Activated CD8-positive, alpha-beta memory T cell treated with anti-CD3 and anti-CD28 coated beads, Interleukin-2, amount 10 ng/mL, durations not matched to agents 7 days and 5 days (primary cell): ENCODE measurements at places on chromosomes 6 and 20. TPM values are rescaled to one million over a fixed set of nuclear protein-coding genes. Genes with fewer than 3 reads are reported as not detected.

Gene ZSCAN31
- total RNA-seq, result 1.7 TPM

DNA sequence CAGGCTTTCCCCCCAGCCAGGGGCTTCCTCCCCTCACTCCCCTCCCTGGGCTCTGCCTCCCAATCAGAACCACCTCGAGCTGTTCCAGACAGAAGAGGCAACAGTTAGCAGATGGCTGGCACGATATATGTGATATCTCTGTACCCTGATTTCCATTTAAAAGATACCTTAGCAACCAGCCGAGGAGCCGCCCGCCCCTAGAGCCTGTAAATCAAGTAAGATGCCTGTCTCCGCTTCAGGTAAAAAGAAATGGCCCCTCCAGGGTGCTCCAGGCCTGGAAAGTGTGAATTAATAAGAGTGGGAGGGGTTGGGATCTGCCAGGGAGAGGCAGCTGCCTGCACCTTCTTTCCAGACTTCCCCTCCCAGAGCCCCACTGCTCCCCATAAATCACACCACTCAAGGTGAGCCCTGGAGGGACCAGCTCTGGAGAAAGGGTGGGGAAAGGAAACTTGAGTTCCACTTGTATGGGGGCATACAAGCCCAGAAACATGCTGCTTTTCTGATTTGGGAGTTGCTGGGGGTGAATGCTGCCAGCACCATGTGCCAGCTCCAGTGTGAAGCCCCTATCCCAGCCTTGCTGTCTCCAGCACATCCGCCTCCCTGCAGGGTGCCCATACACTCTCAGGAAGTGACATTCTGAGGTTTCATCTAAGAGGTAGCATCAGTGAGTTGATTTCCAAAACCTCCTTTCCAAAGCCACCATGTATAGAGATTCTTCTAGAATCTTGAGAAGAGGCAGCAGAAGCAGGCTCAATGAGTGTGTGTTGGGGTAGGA is 148.0 kb downstream of the LRFN2 start:
- no peak overlapping the region for H3K4me3 ChIP-seq
- DNase-seq, result no peak
- H3K27ac ChIP-seq, result no peak overlapping the region
- peaks cover 11% of the 10 kb centered on the region for H3K4me1 ChIP-seq

DNA sequence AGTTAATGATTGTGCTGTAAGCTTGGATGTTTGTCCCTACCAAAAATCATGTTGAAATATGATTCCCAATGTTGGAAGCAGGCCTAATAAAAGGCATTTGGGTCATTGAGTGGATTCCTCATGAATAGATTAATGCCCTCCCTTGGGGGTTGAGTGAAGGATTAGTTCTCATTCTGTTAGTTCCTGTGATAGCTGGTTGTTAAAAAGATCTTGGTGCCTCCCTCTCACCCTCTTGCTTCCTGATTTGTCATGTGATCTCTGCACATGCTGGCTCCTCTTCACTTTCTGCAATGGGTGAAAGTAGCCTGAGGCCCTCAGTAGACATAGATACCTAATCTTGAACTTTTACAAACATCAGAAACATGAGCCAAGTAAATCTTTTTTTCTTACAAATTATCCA is 115.6 kb upstream of the HCRTR2 start:
- H3K4me3 ChIP-seq, result no peak overlapping the region
- no peak overlapping the region for H3K27ac ChIP-seq
- DNase-seq, result no peak
- no peaks in the 10 kb centered on the region for H3K4me1 ChIP-seq
- no peaks in the 10 kb centered on the region for H3K36me3 ChIP-seq

DNA sequence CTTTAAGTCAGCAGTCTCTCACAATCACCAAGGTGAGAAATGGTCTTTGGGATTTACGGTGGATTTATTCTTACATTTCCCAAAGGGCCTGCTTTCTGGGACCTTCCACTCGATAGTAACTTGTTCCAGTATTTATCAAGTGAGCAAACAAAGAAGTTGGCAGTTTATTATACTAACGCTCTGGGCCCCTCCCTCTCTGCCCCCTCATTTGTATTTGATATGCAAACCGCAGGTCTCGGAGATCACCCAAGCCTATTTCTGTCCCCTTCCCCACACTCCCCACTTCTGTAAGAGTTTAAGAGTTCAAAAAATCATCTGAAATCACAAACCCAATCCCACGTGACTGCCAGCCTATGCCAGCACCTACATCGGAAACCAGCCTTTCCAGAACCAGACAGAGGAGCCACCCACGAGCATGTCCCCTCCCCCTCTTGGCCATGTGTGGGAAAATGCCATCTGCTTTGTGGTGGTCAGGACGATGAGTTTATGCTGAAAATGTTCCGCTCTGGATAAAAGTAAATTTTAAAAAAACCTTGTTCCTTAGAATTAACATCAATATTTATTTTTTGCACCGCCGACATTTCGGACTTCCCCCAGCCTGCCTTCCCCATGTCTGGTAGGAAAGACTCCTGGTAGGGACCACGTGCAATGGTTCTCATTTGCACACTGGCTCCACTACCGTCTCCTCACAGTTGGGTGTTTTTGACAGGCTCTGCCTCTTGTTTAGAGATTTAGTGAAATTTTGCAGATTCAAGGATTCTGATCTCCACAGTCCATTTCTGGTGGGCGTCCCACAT is 281.0 kb downstream of the TFAP2C start:
- H3K4me1 ChIP-seq, result no peaks in the 10 kb centered on the region
- no peaks in the 10 kb centered on the region for H3K36me3 ChIP-seq
- H3K27ac ChIP-seq, result no peak overlapping the region

DNA sequence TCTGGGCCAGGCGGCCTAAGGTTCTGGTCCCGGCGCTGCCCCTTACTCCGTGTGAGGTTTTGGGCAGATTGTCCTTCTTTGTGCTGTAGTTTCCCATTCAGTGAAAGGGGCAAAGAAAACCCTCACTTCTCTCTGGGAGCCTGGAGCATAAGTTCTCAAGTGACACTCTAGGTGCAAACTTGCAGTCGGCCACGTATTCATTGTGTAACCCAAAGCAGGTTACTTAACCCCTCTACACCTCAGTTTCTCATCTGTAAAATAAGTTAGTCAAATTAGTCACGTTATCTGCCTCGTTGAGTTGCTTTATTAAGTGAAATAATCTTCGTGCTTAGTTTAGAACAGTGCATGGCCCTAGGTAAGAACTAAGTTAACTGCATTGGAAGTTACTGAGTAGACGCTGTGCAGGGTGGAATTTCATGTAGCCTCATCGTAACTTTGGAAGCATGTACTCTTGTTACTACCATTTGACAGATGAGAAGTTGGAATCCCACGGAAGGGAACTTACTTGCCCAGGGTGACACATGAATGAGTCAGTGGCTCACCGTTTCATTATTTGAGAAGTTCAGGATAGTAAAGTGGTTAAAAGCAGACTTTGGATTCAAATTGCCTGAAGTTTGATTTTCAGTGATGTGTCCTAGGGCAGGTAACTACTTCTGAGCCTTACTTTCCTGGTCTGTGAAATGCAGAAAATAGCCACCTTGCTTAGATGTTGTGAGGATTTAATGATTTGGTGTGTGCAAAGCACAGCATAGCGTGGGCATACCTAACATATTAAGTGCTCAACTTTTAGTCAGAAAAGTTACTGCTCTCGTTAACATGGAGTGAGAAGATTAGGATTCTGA is 556 bp upstream of the MROH8 start:
- H3K4me3 ChIP-seq, result peak overlapping the region; percentile 84

DNA sequence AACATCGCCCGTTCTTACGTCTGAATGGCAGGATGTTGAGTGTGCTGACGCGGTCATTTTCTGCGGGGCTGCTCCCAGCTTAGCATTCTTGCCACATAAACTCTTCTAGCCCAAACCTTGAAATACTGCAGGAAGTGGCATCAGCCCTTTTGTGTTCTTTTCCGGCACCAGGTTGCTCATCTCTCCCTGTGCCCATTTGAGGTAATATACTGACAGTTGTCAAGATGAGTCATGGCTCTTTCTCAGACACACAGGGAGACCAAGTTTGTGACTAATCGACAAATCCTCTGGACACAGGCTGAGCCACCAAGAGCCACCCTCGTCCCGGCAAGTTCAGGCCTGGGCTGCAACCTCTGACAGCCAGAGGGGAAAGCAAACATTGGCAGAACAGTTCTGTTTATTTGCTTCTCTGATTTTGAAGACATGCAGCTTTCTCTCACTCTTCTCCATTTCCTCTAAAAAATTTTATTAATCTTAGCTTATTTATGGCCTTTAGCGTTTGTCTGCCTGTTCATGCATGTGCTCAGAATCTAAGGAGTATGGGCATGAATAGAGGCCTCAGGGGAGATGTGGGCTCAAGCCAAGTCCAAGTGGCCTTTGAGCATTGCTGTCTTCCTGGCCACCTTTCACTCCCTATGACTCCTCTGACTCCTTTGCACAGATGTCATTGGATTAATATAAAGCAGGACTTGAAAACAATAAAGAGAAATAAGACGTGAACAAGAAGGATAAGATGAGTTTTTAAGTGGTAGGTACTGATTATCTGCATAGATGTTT is 328.2 kb upstream of the JAG1 start:
- H3K4me1 ChIP-seq, result no peaks in the 10 kb centered on the region
- H3K4me3 ChIP-seq, result no peak overlapping the region
- DNase-seq, result no peak
- H3K27ac ChIP-seq, result no peak overlapping the region
- H3K27me3 ChIP-seq, result no peaks in the 10 kb centered on the region

- H3K4me1 ChIP-seq, result no peaks in the 10 kb centered on the region
- no peak overlapping the region for H3K4me3 ChIP-seq
- no peaks in the 10 kb centered on the region for H3K36me3 ChIP-seq
Observed at GRCh38 chr20:60206259-60206658, 248.0 kb downstream of the CDH26 start.

Gene GPR6
- total RNA-seq, result not detected

DNA sequence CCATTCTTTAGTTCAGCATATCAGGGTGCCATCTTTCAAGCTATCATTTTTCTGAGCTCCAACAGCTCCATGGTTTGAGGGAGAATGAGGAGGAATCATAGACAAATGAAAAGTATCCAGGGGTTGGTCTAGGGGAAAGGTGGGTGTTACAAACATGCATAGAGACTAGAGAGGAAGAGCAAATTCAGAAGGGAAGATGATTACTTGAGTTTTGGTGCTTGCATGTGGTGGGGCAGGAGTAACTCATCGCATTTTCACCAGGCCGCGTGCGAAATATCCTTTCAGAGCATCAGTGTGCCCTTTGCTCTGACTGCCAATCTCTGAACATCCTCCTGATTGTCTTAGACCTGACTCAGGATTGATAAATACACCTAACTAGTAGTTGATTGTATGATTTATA is 7.7 kb upstream of the BICRAL start:
- H3K27me3 ChIP-seq, result no peaks in the 10 kb centered on the region
- H3K4me3 ChIP-seq, result peak overlapping the region; percentile 70
- peak overlapping the region; percentile 87 for H3K27ac ChIP-seq
- peaks cover 8% of the 10 kb centered on the region for H3K36me3 ChIP-seq

DNA sequence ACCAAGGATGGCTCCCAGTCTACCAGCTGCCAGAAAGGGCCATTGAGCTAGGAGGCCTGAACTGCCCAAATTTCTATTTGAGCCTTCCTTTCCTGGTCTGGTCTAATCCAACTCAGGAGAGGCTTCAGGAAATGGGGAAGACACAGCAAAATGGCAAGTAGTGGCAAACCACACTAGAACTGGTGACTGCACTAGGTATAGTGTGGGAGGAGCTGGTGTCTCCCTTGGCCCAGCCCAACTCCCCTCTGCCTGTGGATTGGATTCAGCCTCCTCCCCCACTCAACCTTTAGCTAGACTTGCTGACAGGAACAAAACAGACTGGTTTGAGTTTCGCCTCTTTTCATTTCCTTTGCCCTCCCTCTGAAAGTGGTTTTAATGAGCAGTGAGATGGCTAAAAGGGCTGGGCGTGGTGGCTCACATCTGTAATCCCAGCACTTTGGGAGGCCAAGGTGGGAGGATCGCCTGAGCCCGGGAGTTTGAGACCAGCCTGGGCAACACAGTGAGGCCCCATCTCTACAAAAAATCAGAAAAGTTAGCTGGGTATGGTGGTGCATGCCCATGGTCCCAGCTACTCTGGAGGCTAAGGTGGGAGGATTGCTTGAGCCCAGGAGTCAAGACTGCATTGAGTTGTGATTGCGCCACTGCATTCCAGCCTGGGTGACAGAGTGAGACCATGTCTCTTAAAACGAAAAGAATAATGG is 17.5 kb downstream of the MRPS18A start:
- H3K4me3 ChIP-seq, result no peak overlapping the region
- H3K36me3 ChIP-seq, result peaks cover 6% of the 10 kb centered on the region
- H3K27me3 ChIP-seq, result peaks cover 4% of the 10 kb centered on the region
- peak; percentile 60 for DNase-seq

DNA sequence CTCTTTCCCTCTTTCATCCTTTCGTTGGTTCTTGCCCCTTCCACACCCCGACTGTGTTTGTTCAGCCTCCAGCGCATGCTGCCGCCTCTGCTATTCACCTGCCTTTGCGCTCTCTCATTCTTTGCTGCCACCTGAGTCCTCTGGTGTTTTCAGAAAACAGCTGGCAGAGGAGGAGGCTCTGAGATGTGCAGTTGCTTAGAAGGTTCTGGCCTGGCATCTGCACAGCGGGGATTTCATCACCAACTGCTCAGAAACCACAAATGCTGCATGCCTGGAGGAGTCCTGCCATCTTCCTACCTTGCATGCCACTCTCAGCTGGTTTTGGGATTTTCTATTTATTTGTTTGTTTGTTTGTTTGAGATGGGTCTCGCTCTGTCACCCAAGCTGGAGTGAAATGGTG is 39.2 kb upstream of the CLDN20 start:
- peaks cover 21% of the 10 kb centered on the region for H3K4me1 ChIP-seq
- H3K36me3 ChIP-seq, result peaks cover 3% of the 10 kb centered on the region
- no peak for DNase-seq
- H3K27ac ChIP-seq, result peak overlapping the region; percentile 84

DNA sequence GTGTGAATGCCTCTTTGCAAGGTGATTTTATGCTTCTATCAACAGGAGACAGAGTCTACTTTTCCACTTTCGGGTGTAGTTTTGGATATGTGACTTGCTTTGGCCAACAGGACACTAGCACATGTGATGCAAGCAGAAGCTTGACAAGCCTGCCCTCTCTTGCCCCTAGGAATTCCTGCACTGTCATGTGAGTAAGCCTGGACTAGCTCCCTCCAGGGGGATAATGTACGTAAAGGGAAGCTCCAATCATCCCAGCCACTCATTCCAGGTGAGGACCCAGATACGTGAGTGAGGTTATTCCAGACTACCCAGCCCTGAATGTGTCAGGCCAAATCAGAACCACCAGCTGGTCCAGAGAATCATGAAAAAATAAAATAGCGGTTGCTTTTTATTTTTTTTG is 33.3 kb downstream of the BEND3 start:
- no peak overlapping the region for H3K27ac ChIP-seq
- H3K27me3 ChIP-seq, result no peaks in the 10 kb centered on the region
- H3K36me3 ChIP-seq, result peaks cover 19% of the 10 kb centered on the region
- no peak overlapping the region for H3K4me3 ChIP-seq
- peaks cover 11% of the 10 kb centered on the region for H3K4me1 ChIP-seq

Gene KCNQ2
- total RNA-seq, result 0.05 TPM
